ENCODE measurements at places on chromosomes 3 and 15.

DNA sequence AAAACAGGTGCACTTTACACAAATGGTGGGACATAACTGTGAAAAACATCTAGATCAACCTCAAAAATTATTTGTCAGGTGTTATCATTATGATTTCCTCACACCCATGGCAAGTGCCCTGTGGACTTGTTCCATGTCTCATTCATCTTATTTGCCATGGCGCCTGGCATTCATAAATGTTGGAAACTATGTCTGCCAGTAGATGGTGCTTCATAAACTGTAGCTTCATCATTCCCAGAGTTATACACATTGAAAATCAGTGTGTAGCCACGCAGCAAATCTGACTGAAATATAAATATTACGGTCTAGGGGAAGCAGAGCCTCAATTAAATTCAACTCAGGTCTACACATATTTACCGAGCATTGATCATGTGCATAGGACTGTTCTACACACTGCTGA lies 90.7 kb downstream of the IMPG2 start:
- DNase-seq = no peak

- peak; percentile 75 for DNase-seq
These were observed 2.0 kb downstream of the FSTL1 start for GRCh38 chr3:120448756-120449155.

DNA sequence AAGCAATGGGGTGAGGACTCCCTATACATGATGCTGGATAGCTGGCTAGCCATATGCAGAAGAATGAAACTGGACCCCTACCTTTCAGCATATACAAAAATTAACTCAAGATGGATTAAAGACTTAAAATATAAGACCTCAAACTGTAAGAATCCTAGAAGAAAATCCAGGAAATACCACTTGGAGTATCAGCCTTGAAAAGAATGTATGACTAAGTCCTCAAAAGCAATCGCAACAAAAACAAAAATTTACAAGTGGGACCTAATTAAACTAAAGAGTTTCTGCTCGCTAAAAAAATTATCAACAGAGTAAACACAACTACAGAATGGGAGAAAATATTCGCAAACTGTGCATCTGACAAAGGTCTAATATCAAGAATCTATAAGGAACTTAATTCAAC lies 94.3 kb downstream of the XRN1 start:
- no peak for DNase-seq

- no peak for DNase-seq
These were observed 12.6 kb downstream of the ANP32A start for GRCh38 chr15:68808091-68808490.

- DNase-seq = no peak
These were observed 40.4 kb downstream of the GPD1L start for GRCh38 chr3:32146746-32147211.

- no peak for DNase-seq
These were observed 507.0 kb downstream of the FOXP1 start for GRCh38 chr3:71076361-71077002.

DNA sequence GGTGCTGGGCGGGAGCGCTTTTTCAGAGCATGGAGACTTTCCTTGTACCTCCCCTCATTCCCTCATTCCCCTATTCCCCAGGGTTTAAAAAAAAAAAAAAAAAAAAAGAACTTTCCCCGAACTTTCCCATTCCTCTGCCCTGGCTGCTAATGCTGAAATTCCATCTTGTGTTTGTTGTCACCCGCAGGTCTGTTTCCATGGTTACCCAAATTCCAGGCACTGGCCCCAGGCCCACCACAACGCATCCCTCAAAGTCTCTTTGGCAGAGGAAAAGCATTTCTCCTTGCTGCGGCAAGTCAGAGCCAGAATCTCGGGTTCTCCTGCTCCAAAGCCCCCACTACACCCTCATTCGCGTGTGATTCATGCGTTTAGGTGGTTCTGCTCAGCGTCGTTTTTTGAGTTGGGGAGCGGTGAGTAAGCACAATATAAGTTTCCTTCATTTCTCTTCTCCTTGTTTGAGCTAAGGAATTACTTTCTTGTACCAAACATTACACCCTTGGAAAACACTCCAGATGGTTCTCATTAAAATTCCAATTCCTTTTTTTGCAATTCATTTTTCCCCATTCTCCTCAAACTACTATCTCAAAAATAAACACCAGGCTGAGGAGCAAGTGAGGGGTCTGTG lies 21.6 kb downstream of the ANAPC13 start:
- peak; percentile 97 for DNase-seq

DNA sequence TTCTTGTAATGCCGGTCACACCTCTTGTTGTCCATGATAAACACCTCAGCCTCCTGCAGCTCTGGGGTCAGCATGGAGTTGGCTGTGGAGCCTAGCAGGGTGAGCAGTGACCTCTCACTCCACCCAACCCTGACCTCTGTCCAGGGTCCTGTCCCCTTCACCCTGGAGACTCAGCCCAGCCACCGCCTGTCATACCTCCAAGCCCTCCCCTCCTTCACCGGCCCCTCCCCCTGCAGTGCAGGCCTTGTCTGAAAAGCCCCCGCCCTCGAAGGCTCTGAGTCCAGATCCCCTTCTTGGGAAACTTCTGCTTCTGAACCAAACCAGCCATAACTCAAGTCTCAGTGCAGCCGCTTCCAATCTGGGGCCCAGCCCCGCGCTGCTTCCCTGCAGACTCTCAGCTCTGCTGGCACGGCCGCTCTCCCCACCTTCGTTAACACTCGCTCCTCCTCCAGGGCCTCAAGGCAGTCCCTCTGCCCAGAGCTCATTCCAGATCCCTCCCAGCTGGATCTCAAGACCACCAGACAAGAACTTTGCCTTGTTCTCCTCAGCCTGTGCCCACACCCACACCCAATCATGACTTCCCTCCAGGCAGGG lies 25.4 kb upstream of the PRSS50 start:
- peak; percentile 30 for DNase-seq

DNA sequence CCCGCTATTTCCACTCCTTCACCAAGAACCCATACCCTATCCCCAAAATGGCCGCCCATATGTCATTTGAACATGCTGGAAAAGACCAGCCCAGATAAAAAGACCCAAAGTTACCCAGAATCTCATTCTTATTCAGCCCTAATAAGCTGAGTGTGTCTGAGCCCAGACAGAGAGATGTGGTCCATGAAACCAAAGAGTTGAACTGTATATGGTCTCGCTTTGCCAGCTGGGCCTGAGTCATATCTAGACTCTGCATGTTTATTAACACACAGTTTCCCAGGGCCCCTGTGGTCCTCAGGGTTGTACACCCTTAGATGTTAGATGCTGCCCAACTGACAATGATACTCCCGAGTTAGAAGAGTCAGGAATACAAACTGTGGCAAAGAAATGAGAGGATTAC lies 201.9 kb upstream of the STRIT1 start:
- no peak for DNase-seq

DNA sequence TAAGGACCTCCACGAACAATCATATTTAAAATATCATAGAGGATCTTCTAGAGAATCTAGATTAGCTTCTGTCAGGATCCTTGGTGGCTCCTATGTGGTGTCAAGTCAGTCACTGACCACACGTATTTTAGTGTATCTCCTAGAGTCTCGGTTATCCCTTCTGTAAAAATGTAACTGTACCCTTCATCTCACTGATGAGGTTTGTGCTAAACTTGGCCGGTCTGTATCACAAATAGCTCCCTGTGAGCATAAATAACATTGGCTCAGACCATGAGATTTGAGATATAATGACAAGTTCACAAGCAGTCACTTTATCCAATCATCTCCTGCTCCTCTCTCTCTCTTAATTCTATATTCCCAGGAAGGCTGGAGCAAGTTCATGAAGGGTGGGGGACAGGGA lies 93.6 kb upstream of the ARL6 start:
- DNase-seq = no peak

DNA sequence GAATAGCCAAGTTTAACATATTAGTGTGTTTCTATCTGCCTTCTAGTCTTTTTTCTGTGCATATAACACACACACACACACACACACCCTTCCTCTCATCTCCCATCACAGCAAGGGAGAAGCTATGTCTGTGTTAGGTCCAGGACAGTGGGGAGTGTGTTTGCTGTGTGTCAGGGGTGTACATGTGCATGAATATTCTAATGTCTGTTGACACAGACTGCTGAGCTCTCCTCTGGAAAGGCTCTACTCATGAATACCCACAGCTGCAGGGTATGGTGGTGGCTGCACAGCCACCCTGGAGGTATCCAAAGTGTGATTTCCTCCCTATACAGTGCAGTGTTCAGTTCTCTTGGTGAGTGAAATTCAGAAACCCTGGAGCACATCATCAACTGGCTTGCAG lies 42.9 kb downstream of the ARNT2 start:
- DNase-seq = no peak

- DNase-seq = no peak
These were observed 33.1 kb downstream of the BHLHE40 start for GRCh38 chr3:5012367-5012766.

- no peak for DNase-seq
These were observed 3.2 kb upstream of the RIOX2 start for GRCh38 chr3:97975466-97975865.

GRCh38 chr15:39243396-39243795 lies 337.5 kb upstream of the THBS1 start:
- DNase-seq = no peak

DNA sequence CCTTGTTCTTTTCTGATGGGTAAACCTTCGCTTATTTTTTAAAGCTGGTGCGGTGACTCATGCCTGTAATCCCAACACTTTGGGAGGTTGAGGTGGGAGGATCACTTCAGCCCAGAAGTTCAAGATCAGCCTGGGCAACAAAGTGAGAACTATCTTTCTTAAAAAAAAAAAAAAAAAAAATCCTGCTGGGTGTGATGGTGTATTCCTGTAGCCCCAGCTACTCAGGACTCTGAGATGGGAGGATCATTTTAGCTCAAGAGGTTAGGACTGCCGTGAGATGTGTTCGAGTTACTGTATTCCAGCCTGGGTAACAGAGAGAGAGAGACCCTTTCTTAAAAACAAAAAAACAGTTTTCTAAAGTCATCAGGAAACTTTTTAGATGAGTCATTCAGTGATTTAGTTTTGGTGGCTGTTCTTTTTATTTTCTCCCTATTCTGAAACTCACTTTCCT lies 37.7 kb downstream of the SLMAP start:
- no peak for DNase-seq

GRCh38 chr3:183255348-183255730 lies 2.3 kb downstream of the B3GNT5 start:
- DNase-seq = no peak

GRCh38 chr3:33544126-33544525 lies 103.9 kb upstream of the UBP1 start:
- no peak for DNase-seq

DNA sequence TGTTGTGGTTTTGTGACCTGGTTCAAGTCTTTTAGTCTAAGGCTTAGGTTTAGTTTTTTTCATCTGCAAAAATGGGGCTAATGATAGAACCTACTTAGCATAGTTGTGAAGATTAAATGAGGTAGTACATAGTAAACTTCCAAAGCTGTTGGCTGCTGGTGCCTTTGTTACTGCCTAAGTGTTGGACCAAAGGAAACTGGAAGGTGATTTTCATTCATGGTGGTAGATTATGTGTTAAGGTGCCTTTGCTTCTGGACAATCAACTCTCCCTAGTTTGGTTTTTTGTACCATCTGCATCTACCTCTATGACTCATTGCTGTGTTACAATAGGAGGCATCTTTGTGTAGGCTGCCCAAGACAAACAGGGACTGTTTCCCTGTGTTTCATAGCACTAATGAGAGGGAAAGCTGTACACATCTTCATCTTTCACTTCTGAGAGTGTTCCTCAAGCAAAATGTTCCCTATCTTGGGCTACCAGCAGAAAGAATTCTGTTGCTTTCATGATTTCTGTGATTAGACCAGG lies 3.2 kb downstream of the MAP2K1 start:
- no peak for DNase-seq

DNA sequence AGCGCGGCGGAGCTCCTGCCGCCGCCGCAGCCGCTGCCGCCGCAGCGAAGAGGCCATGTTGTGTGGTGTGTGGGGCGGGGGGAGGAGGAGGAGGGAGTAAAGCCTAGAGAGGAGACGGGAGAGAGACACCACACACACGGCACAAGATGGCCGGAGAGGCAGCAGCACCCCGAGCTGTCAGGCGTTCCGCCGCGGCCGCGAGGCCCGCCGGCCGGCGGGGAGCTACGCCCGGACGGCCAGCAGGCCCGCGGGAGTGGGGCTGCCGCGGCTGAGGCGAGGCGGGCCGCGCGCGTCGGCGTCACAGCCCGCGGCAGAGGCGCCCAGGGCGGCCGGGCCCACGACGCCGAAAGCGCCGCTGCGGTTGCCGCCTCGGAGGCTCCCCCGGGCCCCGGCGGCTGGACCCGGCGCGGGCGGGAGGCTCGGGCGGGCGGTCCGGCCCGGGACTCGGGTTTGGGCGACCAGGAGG lies 17.4 kb upstream of the CHD2 start:
- DNase-seq = no peak

DNA sequence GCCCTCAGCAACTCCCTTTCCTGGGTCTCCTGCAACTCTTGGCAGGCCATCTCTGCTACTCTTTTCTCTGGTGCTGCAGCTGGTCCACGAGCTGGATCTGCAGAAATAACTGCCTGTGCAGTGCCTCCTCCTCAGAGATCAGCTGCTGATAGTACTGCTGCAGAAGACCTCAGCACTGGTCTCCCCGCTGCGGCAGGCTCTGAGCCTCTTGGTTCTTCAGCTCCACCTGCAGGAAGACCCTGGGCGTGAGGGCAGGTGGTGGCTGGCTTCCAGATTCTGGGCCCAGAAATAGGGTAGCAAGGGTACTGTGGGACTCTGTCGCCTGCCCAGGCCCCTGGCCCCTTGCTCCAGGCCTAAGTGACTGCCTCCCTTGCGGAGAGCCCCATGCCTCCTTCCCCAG lies 79.7 kb upstream of the C2CD4B start:
- no peak for DNase-seq

DNA sequence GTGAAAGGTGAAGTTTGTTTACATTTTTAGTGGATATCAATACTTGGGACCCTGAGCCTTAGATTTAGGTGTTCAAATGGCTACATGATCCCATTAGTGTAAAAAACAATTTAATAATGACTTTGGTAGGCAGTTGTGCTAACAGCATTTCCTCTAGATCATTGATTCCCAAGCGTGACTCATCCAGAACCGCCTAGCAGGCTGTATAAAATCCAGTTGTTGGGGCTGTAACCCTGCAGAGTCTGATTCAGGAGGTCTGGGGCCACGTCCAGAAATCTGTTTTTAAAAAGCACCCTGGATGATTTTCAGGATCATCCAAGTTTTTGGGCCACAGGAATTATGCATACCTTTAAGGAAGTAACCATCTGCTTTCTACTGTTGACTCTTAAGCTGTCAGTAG lies 156.4 kb downstream of the TP63 start:
- DNase-seq = no peak

- no peak for DNase-seq
These were observed 4.2 kb downstream of the PLSCR1 start for GRCh38 chr3:146540236-146540635.

DNA sequence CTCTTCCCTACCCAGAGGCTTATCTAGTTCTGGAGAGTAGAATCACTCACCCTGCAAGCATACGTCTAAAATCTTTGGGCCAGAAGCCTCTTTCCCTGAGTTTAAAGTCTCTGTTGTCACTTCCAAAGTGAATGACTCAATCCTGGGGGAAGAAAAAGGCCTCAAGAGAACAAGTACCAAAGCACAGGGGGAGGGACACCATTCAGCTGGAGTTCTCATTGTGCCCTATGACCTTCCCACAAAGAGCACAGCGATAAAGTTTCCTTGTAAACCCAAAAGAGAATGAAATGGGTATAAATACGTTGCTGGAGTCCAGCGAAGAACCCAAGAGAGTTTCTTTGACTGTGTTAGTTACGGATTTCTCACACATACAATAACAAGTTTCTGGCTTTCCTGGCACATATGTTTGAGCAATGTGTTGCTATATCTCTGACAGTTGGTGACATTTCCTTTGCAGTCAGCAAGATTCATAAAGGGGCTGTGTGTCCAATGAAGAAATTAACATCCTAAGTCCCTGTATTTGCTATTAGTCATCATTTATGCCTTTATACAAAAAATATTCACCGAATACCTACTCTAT lies 107.3 kb upstream of the PTPRG start:
- DNase-seq = no peak

- no peak for DNase-seq
These were observed 16.4 kb downstream of the CCDC12 start for GRCh38 chr3:46960081-46960701.
